ENCODE measurements at places on chromosomes 7 and 10.

DNA sequence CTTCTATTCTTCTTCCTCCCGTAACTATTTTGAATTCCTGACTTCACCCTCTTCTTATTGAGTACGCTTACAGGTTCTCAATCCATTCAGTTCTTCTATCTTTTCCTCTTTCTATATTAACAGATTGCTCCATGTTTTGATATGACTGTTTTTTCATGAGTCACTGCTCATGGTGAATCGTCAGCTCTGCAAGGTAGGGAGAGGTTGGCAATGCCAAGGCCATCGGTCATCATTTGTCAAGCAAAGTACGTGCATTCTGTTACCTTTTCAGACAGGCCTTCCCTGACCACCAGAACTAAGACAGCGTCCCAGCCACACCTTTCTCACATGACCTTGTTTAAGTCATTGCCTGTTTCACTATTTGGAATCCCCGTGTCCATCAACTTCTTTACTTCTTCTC lies 1001.9 kb upstream of the SORCS1 start:
- no peak for DNase-seq

GRCh38 chr7:83799333-83799732 lies 150.4 kb upstream of the SEMA3E start:
- no peak for DNase-seq

DNA sequence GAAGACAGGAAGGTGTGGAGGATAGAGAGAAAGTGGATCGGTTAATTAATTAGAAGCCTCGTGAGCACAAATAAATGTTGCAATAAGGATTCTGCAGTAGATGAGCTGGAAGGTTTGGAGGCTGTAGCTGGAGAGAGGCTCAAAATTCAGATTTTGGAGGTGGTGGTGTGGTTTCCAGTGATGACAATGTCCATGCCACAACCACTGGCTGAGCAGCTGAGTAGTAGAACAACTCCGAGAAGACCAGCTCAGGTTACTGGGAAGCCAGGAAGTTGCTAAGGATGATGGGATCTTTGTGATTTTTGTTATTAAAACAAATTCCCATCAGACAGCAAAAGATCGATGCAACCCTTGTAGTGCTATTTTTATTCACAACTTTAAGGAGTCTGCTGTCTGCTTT lies 7.7 kb downstream of the SLC26A4 start:
- no peak for DNase-seq

DNA sequence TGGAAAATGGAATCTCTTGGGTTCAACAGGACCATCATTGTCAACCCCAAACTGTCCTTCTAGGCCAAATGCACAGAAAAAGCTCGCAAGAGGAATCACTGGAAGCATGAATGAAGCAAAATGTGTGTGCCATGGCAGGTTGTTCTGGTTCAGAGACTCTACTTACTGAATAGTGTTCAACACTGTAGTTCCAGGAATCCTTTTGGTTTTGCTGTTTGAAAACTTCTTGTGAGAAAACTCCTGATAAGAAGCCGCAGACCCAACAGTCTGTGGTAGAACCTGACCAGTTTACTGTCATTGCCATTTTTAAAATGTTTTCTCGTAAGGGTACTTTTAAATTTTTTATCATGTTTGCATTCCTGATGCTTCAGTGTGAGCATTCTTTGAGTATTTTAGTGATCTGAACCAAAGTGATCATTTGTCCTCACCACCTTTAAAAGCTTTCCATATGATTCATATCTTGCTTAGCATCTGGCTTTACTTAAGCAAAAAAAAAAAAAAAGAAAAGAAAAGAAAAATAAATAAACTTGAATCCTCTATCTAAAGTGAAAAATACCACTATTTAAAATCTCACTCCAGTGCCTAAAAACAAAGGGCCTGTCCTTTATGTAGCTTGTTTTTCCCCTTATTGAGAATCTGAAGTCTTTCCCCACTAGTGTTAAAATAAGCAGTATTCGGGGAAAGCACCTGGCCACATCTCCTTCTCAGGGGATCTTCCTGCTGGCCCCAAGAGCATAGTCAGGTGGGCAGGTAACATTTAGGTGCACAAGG lies 92.4 kb downstream of the WNT2 start:
- no peak for DNase-seq

DNA sequence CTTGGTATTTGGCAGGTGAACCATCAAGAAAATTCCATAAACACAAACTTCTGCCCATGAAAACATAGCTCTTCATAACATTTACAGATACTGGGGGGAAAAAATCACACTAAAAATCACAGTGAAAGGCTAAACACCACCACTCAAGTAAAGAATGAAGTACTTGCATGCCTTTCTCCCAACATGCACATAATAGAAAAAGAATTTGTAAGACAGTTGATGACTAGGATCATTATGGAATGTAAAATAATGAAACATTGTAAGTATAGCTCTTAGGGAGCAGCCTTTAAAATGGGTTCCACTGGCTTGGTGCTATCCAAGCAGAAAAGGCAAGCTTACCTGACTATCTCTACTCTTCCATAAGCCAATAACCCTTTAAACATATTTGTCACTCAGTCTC lies 299.9 kb upstream of the LRRN3 start:
- no peak for DNase-seq

DNA sequence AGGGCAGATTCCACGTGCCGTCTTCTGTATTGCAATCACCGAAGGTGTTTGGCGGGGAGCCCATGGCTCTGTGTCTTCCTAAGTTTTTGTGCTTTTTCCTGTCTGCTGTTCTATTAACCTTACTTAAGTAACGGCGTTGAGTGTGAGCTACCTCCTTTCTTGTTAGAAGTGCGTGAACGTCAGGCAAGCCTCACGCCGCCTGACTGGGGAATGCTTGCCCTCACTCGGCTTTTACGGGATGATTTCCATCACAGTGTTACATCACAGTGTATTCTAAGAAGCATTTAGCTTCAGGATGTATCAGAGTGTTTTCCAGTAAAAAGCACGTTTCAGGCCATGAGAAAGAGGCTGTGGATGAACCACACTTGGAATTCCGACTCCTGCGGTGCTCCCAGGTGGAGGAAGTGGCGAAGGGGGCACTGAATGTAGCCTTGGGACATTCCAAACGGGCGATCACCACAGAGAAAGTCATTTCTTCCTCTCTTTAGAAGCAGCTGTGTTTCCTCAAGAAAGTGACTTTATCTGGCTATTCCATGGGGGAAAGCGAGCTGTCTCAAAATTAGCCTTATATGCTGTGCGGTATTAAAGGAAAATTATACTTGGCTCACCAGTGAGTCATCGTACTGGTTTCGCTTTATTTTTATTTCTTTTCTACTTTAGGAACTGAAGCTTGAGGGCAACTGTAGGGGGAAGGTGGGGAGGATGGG lies 290.7 kb downstream of the KLF6 start:
- DNase-seq: no peak

DNA sequence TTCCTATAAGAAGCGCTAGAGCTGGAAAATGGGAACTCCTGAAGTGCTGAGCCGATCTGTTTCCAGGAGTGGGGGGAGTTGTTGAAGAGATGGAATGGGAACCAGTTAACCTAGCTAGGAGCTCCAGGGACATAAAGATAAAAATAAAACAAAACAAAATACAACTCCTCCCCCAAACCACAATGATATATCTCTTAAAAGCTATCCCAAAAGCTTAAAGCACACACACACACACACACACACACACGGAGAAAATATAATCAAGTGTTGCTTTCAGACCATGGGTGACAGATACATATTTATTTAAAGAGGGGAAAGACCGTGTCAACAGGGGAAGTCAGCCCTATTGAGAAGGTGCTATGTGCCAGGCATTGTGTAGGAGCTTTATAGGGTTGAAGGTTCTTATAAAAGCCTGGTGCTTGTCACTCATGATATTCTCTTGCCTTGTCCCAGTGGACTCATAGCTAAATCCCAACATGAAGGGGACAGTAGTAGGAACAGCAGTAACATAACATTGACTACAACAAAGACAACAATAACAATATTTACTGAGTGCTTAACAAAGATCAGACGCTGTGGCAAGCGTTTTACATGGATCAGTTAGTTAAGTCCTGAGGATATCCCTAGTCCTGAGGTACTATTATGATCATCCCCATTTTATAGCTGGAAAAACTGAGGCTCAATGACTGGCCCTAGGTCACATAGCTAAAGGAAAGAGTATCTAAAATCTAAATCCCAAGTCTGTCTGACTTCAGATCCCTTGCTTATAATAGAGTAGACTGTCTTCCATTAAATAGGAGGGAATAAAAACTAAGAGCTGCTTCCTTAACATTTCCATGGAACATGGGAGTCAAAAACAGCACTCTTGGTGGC lies 115.5 kb downstream of the SPAG6 start:
- no peak for DNase-seq

DNA sequence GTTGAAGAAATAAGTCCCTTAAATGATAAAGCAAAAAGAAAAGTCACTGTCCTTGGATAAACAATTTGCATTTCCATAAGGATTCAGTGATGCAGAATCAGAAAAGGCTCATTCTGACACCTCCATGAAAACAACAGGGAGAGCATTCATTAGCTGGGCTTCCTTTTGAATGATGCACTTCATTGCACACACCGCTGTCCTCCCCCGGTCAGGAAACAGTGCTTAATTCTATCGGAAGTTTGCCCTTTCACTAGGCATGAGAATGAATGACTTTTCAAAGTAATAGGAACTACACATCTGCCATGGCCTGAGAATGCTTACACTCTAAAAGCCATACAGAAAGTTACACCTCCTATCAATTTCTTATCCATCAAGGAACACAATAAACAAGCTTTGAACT lies 4.2 kb downstream of the PCDH15 start:
- no peak for DNase-seq

- no peak for DNase-seq
These were observed 16.7 kb upstream of the ZNF862 start for GRCh38 chr7:149821191-149822148.

DNA sequence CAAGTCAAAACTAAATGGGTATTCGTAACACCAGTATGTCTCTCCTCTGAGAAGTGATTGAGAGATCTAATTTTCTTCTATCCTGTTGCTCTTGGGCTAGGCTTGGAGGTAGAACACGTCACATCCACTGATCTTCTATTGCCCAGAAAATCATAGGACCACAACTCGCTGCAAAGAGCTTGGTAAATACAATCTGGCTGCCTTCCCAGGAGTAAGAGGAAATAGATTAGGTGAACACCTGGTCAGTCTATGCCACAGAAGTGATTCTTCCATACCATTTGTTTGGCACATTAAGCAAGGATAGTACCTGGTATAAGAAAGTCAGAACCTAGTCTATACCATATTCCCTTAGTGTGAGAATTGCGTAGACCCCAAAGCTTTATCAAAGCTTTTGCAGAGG lies 129.3 kb upstream of the PHYHIPL start:
- DNase-seq: no peak

DNA sequence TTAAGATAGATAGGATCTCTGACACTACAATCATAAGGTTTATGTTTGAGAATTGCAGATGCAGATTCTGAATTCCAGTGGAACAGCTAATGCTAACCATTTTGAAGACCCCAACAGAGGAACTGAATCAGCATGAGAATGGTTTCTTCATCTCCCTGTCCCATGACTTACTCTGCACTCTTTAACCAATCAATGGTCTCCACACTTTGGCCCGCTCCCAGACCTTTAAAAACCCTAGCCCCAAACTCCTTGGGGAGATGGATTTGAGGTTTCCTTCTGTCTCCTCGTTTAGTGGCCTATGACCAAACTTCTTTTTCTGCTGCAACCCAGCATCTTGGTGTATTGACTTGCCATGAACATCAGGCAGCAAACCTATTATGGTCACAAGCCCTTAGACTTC lies 804.9 kb downstream of the LRMDA start:
- DNase-seq: no peak

DNA sequence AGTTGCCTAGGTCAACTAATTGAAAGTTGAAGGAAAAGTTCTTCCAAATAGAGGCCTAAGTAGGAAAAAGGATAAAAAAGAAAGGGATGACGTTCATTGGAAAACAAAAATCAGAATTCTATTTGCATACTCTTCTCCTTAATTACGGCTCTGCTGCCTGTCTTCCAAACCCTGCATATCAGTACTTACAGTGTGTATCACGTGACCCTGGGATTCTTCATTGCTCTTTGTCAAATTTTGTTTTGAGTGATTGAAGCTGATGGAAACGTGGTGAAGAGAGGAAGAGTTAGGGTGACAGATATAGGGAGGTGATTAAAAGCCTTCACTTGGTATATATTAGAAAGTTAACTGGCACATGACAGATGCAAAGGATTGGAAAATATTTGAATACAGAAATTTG lies 97.9 kb downstream of the ZNF92 start:
- DNase-seq: no peak
